ENCODE measurements at places on chromosomes 3 and 15.

GRCh38 chr3:146306656-146307455, 56.0 kb upstream of the PLSCR4 start:
- no peak for DNase-seq

GRCh38 chr3:66099541-66100065, 60.9 kb upstream of the MAGI1 start:
- no peak for DNase-seq

DNA sequence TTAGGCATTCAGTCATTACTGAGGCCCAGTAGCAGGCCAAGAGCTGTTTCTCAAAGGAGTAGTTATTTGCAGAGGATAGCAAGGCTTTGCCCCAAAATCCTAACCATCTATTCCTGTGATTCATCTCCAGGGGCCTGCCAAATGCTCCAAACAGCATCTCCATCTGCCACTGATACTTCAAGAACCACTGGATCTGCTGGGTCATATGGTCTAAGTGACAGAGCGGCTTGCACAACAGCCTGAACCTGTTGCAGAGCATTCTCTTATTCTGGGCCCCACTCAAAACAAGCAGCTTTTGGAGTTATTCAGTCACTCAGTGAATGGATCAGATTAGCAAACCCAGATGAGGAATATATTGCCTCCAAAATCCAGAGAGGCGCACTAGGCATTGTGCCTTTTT, 68.8 kb upstream of the ALDH1A3 start:
- DNase-seq, result no peak

- DNase-seq, result no peak
These were observed 152.8 kb downstream of the DNAJB8 start for GRCh38 chr3:128313935-128314334.

DNA sequence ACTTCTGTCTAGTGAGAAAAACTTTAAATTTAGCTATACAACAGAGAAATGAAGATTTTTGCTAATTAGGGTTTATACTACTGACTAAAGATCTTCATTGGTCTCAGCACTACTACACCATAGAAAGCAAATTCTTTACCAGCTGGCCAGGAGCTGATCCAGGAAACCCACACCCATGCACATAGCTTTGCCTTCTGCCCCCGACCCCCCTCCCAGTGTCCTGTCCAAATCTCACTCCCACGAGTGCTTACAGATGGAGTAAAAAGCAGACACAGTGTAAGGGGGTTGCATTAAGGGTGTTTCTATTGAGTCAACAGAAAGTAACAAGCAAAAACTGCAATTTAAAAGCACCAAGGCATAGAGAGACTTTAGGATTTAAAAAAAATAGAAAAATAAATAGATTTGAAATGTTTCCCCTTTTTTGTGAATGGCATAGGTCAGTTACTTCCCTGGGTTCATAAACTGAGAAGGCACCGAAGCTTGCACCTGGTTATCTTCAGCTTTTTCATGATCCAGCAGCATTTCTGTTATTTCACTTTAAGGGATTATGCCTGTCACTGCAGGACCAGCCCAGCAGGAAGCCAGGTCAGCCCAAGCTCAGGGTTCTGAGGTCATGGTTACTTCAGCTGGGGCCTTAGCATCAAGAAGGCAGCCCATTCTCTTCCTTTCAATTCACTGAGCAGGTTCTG, 124.3 kb downstream of the CTNNB1 start:
- no peak for DNase-seq

GRCh38 chr15:40766194-40766815, 2.4 kb downstream of the GCHFR start:
- no peak for DNase-seq

GRCh38 chr3:70400194-70400593, 87.8 kb upstream of the MDFIC2 start:
- DNase-seq, result no peak

- DNase-seq, result no peak
These were observed 309.5 kb downstream of the THSD4 start for GRCh38 chr15:71424765-71425164.

- DNase-seq, result no peak
These were observed 26.1 kb downstream of the LOXL1 start for GRCh38 chr15:73952171-73952912.

- no peak for DNase-seq
These were observed 49.4 kb upstream of the FLNB start for GRCh38 chr3:57958642-57959422.

GRCh38 chr15:71149646-71150557, 34.6 kb downstream of the THSD4 start:
- DNase-seq, result no peak

- no peak for DNase-seq
These were observed 41.0 kb upstream of the TBC1D5 start for GRCh38 chr3:17783426-17783825.

- no peak for DNase-seq
These were observed 178.0 kb upstream of the P2RY1 start for GRCh38 chr3:152656972-152657355.

GRCh38 chr3:4752201-4753072, 226.8 kb upstream of the BHLHE40 start:
- no peak for DNase-seq

DNA sequence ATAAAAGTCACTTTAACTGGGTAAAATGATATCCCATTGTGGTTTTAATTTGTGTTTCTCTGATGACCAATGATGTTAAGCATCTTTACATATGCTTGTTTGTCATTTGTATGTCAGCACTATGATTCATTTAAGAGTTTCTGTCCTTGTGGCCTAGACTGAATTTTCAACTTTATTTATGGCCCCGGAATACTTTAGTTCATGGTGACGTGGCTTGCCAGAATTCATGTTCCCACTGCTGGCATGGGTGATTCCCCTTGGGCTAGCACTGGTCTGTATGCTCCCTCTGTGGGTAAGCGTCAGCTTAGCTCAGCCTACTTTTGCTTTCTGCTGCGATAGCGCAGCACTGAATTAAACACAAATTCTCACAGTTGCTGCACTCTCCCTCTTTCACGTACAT, 436.3 kb upstream of the SGO1 start:
- no peak for DNase-seq

DNA sequence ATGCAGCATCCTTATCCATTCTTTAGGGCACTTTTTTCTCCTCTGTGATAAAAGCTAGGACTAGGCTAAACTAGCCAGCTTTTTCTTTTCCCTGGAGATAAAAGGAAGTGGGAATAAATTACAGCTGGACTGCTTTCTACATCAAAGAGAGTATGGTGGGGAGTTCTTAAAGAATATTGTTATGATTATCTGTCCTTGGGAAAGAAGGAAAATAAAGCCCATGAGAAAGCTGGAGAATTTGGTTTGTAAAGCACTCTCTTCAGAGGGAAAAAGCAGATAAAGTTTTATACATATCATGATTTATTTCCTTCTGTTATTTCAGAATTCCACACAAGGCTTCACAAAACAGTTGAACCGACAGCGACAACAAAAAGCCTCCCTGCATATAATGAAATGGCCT, 923.0 kb downstream of the DIPK2A start:
- no peak for DNase-seq

All from activated CD4-positive, alpha-beta T cell treated with anti-CD3 and anti-CD28 coated beads for 48 hours (primary cell).